ENCODE measurements at places on chromosomes 4 and X.

DNA sequence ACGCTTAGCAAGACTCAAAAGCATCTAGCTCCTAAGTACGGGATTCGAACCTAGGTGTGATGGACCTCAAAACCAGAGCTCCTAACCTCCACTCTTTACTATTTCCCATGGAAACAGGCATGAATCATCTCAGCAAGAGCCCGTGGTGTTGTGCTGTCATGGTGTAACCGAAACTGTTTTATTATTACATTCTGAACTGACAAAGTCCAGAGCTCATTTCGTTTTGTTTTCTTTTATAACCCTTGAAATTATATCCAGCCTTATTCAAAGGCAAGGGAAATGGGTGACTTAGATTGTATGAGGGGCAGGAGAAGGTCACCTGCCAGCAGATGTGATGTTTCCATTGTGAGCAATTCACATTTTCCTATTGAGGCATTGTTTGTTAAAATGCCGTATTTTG, 301.1 kb downstream of the FRMPD4 start:
- DNase-seq, result no peak

GRCh38 chr4:148060264-148061140, 328.6 kb downstream of the ARHGAP10 start:
- DNase-seq, result peak; percentile 29

GRCh38 chrX:74015379-74016019, 288.5 kb upstream of the ZCCHC13 start:
- DNase-seq, result peak; percentile 51

GRCh38 chr4:169975838-169976796, 50.1 kb downstream of the MFAP3L start:
- no peak for DNase-seq

- DNase-seq, result no peak
Measured at GRCh38 chrX:118570209-118570608, 74.6 kb downstream of the DOCK11 start.

DNA sequence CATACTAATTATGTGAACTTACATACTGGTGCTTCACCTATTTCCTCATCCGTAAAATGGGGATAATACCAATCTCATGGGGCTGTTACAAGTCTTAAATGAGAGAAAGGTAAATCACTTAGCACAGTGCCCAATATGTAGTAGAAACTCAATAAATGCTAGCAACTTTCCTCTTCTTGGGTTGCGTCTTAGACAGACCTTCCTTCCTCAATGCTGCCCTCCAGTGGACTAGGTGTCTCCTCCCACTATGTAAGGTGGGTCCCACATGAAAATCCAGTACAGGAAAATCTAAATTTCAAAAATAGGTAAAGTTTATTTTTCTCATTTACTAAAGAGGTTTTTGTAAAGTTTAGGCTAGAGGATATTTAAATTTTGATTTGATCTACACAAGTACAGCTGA, 20.6 kb downstream of the ZDHHC9 start:
- DNase-seq, result peak; percentile 39

- DNase-seq, result peak; percentile 18
Measured at GRCh38 chrX:71650333-71650969, 16.9 kb upstream of the LOC101059915 start.

GRCh38 chrX:14449773-14450172, 79.6 kb upstream of the GLRA2 start:
- no peak for DNase-seq

GRCh38 chr4:10092481-10093270, 23.9 kb downstream of the WDR1 start:
- no peak for DNase-seq

- DNase-seq, result no peak
Measured at GRCh38 chr4:19009881-19010280, 988.3 kb upstream of the LCORL start.

- no peak for DNase-seq
Measured at GRCh38 chr4:176875446-176875930, 82.8 kb upstream of the VEGFC start.

- DNase-seq, result no peak
Measured at GRCh38 chr4:114108869-114109268, 129.4 kb upstream of the ARSJ start.

GRCh38 chrX:44017676-44018075, 44.5 kb upstream of the NDP start:
- DNase-seq, result no peak

GRCh38 chr4:23234018-23234417, 541.3 kb downstream of the GBA3 start:
- DNase-seq, result no peak

DNA sequence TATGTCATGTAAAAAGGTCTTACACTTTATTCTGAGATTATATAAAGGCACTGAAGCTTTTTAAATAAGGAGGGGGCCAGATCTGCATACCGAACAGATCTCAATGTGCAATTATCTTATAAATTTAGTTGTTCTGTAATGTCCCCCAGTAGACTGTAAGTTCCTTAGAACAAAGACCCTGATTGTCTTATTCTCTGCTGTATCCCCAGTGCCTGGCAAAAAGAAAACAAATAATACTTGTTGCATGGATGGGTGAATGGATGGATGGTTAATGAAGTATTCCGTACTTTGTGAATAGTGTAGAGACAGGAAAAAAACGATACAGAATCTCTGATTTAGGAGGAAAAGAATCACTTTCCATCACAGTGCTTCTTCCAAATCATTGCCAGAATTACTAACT, 141.5 kb downstream of the CHM start:
- no peak for DNase-seq

DNA sequence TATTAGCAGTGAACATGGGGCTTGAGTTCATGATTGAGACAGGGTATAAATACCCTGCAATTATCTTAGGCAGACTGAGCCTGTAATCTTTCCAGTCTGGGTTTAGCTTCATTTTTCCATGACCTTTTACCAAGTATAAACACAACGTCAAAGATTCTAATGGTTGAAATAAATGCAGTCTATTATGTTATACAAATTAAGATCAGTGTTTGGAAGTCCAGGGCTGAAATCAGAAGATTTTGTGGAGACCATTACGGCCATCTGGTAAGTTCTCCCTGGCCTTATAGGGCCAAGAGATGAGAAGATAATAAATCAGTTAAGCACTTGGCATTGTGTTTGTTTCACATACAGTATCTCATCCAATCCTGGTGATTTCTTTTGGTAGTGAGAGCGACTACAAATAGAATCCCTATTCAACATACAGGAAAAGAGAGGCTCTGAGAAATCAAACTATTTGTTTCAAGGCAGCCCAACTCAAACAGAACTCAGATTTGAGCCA, 425.8 kb downstream of the PACRGL start:
- no peak for DNase-seq

- DNase-seq, result no peak
Measured at GRCh38 chrX:24260842-24261550, 52.9 kb downstream of the SUPT20HL2 start.

DNA sequence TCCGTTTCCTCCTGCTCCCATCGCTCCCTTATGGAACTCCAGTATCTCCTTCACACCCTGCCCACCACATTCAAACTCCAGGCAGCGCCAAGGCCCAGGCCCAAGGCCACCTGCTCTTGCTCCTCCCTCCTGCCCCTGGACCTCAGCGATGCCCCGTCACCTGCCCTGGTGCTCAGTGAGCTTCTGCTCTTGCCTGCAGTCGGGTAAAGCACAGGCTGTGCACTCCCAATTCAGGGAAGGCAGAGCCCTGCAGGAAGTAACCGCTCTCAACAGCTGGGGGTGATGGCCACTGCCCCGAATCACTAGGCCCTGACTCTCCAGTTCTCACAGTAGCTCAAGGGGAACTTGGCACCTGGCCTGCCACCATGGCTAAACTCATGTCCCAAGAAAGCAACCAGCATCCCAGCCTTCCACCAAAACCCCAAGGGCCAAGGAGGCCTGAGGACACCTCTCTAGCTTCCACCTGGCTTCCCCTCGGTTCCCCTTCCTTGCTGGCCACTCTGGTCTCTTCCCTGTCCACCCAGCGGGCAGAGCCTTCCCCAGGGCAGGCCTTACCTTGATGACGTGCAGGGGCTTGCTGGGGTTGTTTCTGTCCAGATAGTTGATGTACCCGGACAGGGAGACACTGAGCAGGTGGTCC, 29.3 kb downstream of the WDR1 start:
- no peak for DNase-seq

DNA sequence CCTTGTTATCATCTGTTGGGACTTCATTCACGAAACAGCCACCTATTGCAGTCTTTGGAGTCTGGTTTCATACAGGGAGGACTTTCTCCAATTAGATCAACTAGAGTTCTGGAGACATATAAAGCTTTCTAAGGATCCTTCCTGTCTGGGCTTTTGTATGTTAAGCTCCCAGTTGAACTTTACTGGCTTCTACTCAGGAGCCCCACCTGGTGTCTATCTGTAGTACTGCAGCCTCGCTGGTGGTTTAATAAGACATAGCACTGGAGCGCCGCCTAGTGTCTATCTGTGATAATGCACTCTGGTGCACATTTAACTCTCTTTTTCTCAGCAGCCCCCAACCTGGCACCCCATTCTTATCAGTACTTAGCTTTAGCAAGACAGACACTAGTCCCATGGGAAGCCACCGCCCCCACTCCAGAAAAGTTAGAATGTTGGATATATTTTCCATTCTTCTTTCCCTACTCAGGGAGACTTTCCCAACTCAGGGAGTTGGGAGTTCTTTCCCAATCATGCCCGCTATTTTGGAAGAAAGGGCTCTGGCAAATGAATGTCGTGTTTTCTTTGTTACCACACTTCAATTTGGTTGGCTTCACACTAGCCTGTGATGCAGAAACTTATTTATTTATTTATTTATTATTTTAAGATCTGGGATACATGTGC, 36.9 kb upstream of the SYTL4 start:
- DNase-seq, result peak; percentile 85

GRCh38 chr4:114320126-114320525, 278.5 kb upstream of the UGT8 start:
- DNase-seq, result no peak

DNA sequence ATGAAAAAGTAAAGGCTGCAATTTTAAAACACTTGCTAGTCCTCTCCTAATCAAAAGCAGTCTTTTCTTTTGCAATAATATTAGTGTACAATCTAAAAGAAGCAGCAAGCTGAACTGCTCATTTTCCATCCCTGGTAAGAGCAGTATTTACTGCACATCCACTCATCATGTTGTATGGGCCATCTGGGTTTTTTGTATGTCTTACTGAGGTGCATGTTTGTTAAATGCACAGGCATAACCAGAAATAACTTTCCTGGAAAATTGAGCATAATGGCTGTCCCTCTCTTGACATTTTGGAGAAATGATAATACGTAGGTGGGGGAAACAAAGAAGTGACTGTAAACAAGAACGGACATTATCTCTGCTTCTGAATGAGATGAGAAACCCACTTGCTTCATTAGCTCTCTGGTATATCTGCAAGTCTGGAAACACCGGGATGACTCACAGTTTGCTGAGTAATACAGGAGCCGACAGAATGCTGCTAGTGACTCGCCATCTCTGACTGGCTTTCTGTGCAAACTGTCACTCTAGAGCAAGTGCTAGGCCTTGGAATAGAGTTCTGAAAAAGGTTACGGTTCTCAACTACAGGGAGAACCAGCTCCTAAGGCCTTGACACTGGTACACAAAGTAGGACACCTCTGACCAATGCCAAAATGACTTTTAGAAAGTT, 85.7 kb upstream of the MTM1 start:
- DNase-seq, result peak; percentile 63

DNA sequence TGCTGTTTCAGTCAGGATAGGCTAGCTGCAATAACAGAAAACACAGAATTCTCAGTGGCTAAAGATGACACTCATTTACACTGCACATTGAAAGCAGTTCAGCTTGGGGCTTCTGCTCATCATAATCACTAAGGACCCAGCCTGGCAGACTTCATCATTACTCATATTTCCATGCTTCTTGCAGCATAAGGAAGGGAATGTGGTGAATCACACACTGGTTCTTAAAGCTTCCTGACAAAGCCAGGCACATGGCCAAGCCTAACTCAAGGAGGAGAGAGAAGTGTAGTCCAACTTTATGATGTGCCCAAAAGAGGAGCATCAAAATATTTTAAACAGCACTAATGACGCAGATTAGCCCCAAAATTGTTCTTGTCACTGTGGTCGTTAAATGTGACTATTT, 186.5 kb downstream of the BANK1 start:
- no peak for DNase-seq

GRCh38 chrX:79159800-79160199, 15.3 kb downstream of the GPR174 start:
- no peak for DNase-seq

GRCh38 chrX:49230500-49231232, 2.5 kb downstream of the CACNA1F start:
- peak; percentile 63 for DNase-seq

DNA sequence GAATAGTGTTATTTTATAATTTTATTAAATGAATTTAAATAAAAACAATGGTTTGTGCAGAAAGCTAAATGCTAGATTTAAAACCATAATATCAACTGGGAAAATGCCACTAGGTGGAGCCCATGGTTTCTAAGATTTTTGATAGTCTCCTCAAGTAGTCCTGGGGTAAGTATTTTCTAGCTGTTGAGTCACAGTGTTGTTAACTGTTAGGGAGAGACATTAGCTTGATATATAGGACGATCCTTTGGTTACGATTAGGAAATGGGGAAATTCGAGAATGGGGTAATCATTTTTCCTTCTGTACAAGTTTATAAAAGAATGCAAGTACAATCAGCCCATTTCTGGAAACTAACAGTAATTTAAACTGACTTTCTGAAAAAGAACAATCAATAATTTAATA, 378.4 kb downstream of the ANKRD50 start:
- no peak for DNase-seq

GRCh38 chrX:14670819-14671218, 141.5 kb downstream of the GLRA2 start:
- no peak for DNase-seq

- no peak for DNase-seq
Measured at GRCh38 chr4:119870856-119871255, 195.8 kb downstream of the MAD2L1 start.

- DNase-seq, result no peak
Measured at GRCh38 chr4:139576219-139576618, 20.2 kb upstream of the SETD7 start.

- no peak for DNase-seq
Measured at GRCh38 chr4:67700116-67700737, 728 bp downstream of the UBA6 start.

GRCh38 chrX:77342004-77342403, 105.2 kb upstream of the FGF16 start:
- DNase-seq, result no peak

GRCh38 chr4:40916218-40916555, 166.4 kb downstream of the NSUN7 start:
- DNase-seq, result no peak

GRCh38 chr4:54265366-54265765, 36.3 kb downstream of the PDGFRA start:
- no peak for DNase-seq
